H7 (cell line): ENCODE measurements at places on chromosomes 12 and 14. TPM values are rescaled to one million over a fixed set of nuclear protein-coding genes. Genes with fewer than 3 reads are reported as not detected.

Gene ISM2
- total RNA-seq, result 1.1 and 2.1 TPM in 2 replicates

Gene MMP14
- 54.6 and 79.8 TPM in 2 replicates for total RNA-seq

Gene SERPINA12
- not detected in 2 replicates for total RNA-seq

Gene LPAR5
- total RNA-seq, result 0.04 TPM in 1 of 2 replicates, not detected in the other

Gene SLC35E3
- total RNA-seq, result 2.1 and 3.8 TPM in 2 replicates
